ENCODE measurements at places on chromosomes 5 and 9. TPM values are rescaled to one million over a fixed set of nuclear protein-coding genes. Genes with fewer than 3 reads are reported as not detected.
A peak's percentile ranks its signal among the peaks of the same experiment; 100 is the strongest.

GRCh38 chr9:75997206-75997605 is 106.7 kb downstream of the PCSK5 start:
- DNase-seq, result peak; percentile 49

- DNase-seq, result no peak
These were observed 113.7 kb upstream of the ADAMTS16 start for GRCh38 chr5:5026409-5026785.

ADGRV1 gene
- 7.1 TPM for total RNA-seq

RGS7BP gene
- total RNA-seq, result 2.2 TPM

CACFD1 gene
- 6.8 TPM for total RNA-seq
